ENCODE measurements at places on chromosomes 11 and 22.

DNA sequence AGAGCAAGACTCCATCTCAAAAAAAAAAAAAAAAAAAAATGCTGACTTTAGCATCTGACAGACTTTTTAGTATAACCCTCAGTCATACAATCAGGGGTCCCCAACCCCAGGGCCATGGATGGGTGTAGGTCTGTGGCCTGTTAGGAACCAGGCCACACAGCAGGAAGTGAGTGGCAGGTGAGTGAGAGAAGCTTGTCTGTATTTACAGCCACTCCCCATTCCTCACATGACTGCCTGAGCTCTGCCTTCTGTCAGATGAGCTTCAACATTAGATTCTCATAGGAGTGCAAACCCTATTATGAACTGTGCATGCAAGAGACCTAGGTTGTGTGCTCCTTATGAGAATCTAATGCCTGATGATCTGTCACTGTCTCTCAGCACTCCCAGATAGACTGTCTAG is 3.3 kb downstream of the FAM227A start:
- no peak for DNase-seq

DNA sequence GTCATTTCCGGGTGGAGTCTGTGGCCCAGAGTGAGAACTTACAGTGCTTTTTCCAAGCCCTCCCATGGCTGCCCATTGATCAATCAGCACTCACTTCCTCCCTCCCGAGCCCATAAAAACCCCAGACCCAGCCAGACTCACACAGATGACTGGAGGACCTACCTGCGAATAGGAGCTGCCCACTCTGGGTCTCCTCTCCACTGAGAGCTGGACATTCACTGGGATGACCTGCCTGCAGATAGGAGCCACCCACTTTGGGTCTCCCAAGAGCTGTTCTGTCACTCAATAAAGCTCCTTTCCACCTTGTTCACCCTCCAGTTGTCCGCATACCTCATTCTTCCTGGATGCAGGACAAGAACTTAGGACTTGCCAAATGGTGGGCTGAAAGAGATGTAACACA is 56.0 kb upstream of the B3GNT6 start:
- no peak for DNase-seq

- no peak for DNase-seq
These were observed 4.0 kb downstream of the TECTA start for GRCh38 chr11:121105063-121105480.

DNA sequence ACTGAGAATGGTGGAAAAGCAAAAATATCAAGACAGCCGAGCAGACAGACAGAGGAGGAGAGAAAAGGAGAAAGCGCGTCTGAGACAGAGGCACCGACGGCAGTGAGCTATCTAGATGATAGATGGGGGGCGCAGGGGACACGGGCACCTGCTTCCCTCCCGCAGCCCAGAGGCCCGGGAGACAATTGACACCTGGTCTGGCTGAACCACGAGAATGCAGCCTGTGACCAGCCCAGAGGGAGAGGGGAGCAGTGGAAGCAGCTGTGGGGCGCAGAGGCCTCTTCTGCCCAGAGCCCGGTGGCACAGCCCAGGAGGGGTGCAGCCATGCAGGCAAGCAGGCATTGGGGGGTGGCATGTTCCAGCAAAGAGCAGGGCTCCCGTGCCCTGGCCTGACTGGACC is 48.2 kb downstream of the ELFN2 start:
- no peak for DNase-seq

GRCh38 chr11:15843309-15843872 is 513.0 kb downstream of the SOX6 start:
- no peak for DNase-seq

GRCh38 chr11:128271401-128271800 is 316.0 kb downstream of the ETS1 start:
- DNase-seq = no peak

DNA sequence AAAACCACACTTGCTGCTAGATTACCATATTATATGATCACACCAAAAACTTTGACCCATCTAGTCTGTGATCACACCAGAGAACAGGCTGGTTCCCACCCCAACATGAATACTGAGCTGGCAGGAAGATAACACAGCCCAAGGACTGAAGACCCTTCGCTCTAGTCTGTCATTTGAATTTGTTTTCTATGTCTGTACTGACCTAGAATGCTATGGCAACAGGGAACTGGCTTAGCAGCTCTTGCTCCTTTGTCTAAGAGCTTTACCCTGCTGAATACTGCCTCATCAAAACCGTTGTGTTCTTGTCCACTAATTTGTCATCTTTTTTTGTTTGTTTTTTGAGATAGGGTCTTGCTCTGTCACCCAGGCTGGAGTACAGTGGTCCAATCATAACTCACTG is 420.4 kb downstream of the AASDHPPT start:
- no peak for DNase-seq

GRCh38 chr22:21651521-21652009 is 9.5 kb downstream of the SDF2L1 start:
- DNase-seq = no peak

DNA sequence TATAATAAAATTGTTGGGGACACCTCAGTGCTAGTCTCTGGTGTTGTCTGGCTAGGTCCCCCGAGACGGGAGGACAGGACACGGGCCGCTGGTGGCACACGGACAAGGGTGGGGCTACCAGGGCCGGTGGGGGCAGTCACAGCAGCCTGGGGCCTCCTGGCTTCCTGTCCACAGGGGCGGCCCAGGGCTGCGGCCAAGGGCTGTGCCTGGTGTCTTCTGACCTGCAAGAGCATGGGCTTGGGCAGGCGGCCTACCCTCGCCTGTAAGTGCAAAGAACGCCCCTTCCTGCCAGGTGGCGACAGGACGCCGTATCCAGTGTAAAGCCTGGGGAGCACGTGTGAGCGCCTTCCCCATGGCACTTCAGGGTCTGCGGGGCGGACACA is 3.6 kb downstream of the LRFN4 start:
- DNase-seq = no peak

- no peak for DNase-seq
These were observed 67.5 kb downstream of the MN1 start for GRCh38 chr22:27734066-27734465.

- no peak for DNase-seq
These were observed 2.9 kb downstream of the PIK3IP1 start for GRCh38 chr22:31289344-31289743.

GRCh38 chr11:47955061-47955755 is 25.2 kb upstream of the PTPRJ start:
- DNase-seq = no peak

DNA sequence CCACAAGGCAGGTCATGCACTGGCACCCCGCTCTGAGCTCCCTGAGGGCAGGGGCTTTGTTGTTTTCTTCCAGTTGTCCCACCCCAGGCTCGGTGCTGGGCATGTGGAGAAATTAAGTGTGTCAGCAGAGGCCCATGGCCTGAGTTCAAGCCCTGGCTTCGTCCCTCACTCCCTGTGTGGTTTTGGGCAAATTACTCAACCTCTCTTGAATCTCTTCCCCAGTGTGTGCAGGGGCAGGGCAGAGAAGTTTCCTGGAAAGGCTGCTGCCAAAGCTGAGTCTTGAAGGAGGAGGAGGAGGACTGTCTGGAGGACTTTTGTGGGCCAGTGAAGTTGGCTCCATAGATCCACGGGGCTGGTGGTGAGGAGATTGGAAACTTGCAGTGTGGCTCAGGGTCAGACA is 138.1 kb upstream of the E2F8 start:
- no peak for DNase-seq

- no peak for DNase-seq
These were observed 186.4 kb downstream of the BLID start for GRCh38 chr11:121929581-121929980.
